ENCODE measurements at places on chromosomes 11 and 22. TPM values are rescaled to one million over a fixed set of nuclear protein-coding genes. Genes with fewer than 3 reads are reported as not detected.

DNA sequence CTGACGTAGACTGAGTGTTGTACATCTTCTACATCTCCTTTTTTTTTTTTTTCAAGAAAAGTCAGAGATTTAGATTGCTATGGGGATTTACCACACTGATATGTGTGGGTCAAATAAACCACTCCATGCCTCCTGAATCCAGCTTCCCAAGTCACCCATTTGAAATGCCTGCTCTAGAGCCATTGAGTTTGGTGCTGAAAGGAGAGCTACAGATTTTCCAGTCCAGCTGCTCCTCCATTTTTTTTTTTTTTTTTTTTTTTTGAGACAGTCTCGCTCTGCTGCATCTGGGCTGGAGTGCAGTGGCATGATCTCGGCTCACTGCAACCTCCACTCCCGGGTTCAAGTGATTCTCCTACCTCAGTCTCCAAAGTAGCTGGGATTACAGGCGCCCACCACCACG, 115.2 kb upstream of the TIMP3 start:
- no peak for DNase-seq

- no peak for DNase-seq
Measured at GRCh38 chr22:26239581-26239980, 70.3 kb downstream of the SEZ6L start.

DNA sequence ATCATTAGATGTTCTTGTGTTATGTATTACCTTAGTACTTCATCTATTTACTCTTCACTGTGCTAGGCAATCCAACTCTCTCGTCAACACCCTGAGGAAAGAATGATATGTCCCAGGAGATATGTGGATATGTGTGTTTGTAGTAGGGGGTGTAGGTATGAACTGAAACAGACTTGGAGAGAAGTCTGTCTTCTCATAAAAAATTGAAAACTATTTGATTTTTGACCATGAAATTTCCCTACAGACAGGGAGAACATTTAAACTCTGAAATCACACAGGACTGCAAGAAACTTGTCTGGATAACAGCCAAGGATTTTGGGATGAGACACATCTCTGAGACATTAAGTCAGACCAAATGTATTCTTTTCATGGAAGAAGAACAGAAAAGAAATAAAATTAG, 967.0 kb upstream of the FAT3 start:
- no peak for DNase-seq

The MAML2 gene
- 10.5 TPM for total RNA-seq

DNA sequence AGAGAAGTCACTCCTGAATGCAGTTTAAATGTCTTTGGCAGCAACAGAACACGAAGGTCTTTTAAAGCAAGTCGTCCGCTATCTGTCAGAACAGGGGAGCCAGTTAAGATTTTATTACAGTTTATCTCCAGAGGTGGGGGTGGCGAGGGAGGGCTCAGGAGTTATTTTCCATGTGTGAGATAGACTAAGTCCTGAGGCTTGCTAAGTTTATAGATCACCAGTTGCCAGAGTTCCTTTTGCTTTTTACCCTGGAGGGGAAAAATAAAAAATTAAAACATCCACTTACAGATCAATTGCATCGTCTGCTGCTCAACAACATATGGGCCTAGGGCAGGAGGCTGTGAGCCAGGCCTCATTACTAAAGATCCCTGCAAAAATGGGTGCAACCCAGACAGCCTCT, 90.7 kb downstream of the SNX19 start:
- DNase-seq: no peak

- DNase-seq: peak; percentile 36
Measured at GRCh38 chr11:12963792-12964536, 45.2 kb upstream of the RASSF10 start.

DNA sequence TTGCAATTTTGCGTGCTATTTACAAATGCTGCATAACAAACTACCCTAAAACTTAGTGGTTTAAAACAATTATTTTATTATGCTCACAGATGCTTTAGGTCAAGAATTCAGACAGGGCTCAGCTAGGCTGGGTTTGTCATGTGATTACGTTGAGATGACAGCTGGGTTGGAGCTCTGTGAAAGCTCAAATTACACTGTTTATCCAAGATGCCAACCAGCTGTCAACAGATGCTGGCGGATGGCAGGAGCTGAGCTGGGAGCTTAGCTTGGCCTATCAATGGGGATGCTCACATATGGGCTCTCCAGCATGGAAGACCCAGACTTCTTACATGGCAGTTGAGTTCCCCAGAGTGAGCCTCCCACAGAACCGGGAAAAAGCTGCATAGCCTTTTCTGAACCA, 62.7 kb downstream of the STK33 start:
- DNase-seq: no peak

DNA sequence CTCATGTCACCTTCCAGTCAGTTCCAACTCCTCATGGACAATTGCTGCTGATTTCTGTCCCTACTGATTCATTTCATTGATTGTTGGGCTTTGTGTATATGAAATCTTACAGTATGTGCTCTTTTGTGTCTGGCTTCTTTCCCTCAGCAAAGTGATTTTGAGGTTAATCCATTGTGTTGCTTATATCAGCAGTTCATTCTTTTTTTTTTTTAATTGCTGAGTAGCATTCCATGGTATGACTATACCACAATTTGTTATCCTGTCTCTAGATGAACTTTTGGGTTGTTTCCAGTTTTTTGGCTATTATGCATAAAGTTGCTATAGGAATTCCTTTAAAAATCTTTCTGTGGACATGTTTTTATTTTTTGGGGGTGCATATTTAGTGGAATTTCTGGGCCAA, 59.9 kb downstream of the NXPE1 start:
- DNase-seq: no peak

DNA sequence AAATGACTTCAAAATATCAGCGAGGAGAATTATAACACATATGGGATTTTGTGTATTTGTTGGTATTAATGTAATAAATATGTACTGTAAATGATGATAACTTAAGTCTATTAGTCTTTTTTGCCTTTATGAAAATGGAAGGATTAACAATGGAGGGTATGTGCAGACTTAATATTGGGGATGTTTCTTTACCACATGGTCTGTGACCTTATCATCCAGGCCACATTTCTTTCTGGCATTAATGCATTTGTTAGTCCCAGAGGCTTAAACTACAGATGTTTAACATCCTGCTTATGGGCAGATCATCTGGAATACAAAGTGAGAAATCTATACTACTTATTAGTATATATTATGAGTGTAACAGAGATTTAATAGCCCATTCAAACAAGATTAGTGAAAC, 64.6 kb downstream of the SOX6 start:
- no peak for DNase-seq

The OR4C5 gene
- total RNA-seq: not detected

The SLC22A12 gene
- not detected for total RNA-seq
